ENCODE measurements at places on chromosomes 5 and 9.

GRCh38 chr5:1090538-1090937, 21.3 kb downstream of the SLC12A7 start:
- no peak for DNase-seq

GRCh38 chr5:170278611-170279458, 18.7 kb downstream of the LCP2 start:
- no peak for DNase-seq

GRCh38 chr5:140916325-140916724, 9.8 kb upstream of the PCDHAC1 start:
- no peak for DNase-seq

DNA sequence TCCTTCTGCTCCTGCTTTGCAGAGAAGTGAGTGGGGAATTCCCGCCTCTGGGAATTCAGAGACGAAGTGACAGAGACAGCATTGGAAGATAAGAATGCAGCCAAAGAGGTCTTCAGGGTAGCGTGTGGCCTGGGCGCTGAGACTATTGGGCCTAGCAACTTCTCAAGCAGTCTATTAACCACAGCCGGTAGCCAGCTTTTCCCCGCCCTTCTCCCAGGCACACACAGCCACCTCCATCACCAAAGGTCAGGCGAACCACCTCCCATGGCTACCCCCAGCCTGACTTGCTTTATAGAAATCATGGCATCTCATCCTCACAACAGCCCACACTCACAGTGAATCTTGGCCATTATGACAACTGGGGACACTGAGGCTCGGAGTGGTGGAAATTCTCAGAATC, 124.2 kb downstream of the KCNIP1 start:
- no peak for DNase-seq

DNA sequence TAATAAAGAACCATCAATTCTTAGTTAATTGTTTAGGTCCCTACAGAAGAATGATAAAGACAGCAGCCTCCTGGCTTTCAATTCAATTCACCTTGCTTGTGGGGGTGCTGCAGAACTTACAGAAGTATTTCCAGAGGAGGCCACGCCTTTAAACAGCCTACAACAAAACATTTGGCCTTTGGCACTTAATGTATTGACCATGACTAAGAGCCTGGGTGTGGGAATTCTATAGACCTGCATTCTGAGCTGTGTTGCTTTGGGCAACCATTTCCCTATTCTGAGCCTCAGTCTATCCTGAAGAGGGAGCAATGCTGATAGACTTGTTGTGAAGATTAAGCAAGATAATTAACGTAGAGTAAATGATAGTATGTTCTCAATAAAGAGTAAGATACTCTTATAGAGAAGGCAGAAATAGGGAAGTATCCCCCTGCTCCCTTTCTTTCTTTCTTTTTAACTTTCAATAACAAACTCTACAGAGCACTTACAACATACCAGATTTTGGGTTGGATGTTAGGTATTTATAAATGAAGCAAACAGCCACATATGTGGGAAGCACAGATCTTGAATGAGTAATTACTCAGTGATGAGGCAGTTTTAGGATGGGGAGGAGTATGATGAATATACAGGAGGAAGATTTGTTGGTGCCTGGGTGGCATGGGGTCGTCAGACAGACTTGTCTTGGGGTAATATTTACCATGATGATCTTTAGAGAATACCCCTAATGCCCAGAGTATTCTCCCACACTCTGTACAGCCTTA, 28.4 kb downstream of the PAPPA start:
- no peak for DNase-seq

DNA sequence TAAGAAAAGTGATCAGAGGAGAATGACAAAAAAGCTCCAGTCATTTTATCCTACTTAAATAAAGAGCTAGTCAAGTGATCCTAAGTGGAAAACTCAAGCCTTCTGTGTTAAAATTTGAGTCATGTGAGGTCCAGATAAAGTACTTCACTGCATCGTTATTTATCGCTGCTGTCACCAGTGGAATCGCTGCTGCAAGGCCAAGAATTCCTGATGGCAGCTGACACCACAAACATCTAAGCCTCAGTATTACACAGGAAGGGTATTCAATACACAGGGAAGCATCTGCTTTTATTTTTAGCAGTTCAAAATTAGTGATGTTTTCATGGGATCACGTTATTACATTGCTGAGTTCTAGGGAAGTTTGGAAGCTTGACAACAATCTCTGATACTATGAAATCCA, 190.3 kb downstream of the GOLPH3 start:
- DNase-seq = no peak

DNA sequence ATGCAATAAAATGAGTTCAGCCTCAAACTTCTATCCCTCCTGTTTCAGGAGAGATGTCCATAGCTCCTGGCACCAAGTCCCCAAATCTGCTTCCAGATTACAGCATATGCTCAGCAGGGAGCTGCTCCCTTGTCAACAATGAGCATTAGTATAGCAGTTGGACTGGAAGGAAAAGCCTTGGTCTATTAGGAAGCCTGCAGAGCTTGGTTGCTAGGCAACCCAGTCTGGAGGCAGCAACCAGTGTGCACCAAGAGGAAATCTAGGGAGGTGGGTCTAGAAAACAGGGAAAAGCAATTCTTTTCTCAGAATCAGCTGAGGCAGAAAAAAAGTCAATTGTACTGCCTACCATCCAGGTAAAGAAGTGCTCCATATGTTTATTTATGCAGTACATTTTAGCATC, 229.5 kb upstream of the NMUR2 start:
- peak; percentile 88 for DNase-seq

GRCh38 chr9:106305428-106306133, 557.4 kb upstream of the ZNF462 start:
- DNase-seq = peak; percentile 66

DNA sequence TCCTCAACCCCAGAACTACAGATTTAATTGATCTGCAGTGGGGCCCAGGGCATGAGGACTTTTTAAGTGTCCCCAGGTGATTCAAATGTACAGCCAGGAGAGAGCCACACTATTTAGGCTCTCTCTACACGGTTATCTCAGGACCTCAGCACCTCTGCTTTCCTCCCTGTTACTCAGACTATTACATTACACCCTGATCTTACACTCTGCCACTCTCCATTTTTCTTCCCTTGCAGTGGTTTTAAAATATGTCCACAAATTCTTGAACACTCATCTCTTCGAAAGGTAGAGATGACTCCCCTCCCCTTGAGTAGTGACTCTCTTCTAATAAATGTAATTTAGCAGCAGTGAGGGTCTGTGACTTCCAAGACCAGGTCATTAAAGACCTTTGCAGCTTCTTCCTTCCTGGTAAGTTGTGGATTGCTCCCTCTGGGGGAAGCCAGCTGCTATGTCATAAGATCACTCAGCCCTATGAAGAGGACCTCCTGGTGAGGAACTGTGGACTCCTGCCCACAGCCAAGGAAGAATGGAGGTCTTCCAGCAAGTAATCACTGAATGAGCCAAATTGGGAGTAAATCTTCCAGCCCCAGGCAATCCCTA, 87.5 kb upstream of the SSBP2 start:
- DNase-seq = no peak

GRCh38 chr5:132873119-132873929, at the start of gene LEAP2:
TSS of gene LEAP2 (plus strand) at chr5:132873668. CDS start at chr5:132873695, 27 bp downstream.
- no peak for DNase-seq

DNA sequence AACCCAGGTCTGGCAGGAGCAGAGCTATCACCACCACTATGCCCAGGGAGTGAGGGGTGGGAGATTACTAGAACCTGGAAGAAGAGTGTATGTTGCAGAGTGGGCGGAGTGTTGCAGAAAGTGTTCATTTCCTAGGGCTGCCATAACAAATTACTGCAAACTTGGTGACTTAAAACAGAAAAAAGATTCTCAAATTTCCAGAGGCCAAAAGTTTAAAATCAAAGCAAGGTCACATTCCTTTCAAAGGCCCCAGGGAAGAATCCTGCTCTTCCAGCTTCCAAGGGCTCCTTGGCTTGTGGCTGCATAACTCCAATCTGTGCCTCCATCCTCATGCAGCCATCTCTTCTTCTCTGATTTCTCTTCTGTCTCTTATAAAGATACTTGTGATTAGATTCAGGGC, 30.6 kb upstream of the SPINK4 start:
- no peak for DNase-seq

GRCh38 chr9:129879103-129879699, 43.9 kb downstream of the USP20 start:
- DNase-seq = no peak

DNA sequence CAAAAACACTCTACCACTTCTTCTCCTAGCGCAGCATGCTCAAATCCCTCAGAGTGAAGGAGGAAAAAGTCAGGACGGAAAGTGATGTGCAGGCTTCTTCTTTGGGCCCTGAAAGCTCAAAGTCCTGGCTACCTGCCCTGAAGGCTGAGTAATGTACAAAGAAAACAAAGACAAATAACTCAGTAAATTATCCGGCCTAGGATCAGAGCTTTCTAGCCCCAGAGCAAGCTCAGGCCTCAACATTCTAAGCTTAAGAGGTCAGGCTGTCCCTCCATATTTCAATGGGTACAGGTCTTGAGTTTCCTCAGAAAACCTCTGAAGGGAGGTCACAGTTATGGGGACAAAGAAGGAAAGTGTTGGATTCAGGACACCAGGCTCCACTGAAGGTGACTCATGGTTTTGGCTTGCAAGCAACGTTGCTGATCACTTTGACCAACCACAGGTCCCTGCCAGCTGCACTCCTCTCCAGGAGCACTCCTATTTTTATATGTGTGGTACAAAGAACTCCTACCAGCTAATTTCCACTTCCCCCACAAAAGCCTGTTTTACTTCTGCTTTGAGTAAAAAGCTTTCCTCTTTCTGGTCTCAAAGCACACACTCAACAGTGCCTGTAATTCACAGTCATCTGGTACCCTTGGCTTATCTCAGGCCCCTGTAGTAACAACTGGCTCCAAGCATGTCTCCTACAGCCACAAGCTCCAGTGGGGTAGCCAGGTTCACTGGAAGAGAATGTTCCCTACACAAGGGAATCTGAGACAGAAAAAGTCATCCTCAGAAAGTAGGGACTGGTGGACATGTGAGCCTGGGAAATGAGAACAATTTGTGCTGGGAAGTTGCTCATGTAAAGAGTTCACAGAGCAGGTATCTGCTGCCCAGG, 115.7 kb downstream of the UGCG start:
- no peak for DNase-seq

DNA sequence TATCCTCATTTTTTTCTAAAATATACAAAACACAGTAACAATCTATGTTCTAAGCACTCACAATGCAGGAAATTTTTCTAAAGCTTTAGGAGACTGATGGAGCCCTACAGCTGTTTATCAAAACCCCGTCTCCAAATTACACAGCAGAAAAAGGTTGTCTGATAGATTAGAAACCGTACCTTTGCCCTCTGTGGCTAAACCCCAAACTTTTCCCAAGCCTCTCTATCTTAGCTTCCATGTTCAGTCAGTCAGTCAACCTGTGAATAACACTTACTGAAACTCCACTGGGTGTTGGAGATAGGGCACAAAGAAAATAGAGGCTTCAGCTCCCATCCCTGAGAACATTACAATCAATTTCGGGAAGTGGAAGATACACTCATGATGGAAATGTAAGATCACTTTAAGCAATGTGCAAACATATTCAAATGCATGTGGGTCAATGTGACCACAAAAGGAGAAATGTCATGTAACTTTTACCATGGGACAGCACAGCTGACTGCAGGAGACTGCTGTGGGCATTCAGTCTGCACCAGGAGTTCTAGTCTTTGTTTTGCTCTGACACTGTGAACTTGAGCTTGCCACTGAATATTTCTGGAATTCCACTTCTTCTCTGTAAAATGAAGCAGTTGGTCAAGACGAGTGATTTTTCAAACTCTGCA, 279.5 kb upstream of the PIK3R1 start:
- DNase-seq = no peak

DNA sequence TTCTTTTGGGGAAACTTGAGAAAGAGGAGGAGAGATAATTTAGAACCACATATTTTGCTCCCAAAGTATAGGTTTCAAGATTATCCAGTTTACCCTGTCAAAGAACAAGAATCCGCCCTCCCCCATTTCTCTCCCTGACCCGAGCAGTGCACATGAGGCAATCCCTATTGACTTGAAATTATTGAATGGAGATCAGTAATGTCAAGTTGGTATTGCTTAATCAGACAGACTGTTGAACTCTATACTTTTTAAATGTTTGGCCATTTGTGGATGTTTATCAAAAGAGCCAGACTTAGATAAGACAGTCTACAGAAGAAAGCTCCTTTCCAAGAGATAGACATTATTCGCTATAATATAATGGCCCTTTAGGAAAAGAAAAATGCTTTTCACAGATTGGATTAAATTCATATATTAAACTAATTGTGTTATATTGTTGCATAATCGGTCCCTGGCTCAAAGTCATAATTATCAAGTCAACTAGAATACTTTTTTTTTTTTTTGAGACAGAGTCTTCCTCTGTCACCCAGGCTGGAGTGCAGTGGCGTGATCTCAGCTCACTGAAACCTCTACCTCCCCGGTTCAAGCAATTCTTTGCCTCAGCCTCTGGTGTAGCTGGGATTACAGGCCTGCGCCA, 5.3 kb downstream of the SLC25A25 start:
- DNase-seq = no peak

GRCh38 chr9:131252120-131252519, 24.2 kb downstream of the FAM78A start:
- DNase-seq = no peak

DNA sequence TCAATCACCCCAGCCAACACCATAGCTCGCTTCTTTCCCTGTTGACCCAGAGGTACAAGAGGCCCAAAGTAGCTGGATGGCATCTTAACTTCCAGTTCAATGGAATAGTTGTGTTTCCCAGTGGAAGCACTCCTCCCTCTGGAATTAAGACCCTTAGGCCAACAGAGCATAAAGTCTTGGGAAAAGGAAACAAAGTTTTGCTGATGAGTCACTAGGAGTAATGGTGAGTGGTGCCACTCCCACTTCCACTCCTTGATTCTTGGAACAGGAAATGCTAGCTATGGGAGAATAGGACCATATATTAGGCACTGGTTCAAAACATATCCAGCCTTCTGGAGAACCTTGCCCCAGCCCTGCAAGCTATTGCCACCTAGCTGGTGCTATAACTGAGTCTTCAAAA, 44.7 kb upstream of the LMX1B start:
- DNase-seq = no peak

DNA sequence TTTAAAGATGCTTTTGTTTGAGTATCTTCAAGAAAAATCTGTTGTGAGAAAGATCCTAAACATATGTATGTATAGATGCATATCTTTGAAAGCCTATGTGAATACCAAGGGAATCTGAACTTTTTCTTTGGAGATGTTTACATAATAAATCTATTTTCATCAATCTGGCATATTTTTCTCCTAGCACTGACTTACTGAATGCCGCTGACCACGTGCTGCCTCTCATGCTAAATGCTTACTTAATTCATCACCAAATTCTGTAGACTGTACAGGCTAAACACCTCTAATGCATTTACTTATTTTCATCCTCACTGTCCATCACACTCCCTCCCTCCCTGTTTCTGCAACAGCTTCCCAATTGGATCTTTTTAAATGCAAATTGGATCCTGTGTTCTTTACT, 566.2 kb upstream of the WWC1 start:
- DNase-seq = no peak

GRCh38 chr5:179413711-179414458, 68.6 kb upstream of the ADAMTS2 start:
- DNase-seq = no peak

- no peak for DNase-seq
Measured at GRCh38 chr5:144086295-144086694, 84.2 kb downstream of the YIPF5 start.

GRCh38 chr5:91888810-91889209, 505.7 kb upstream of the ARRDC3 start:
- no peak for DNase-seq

Data from NCI-H524 (cell line).